ENCODE measurements at places on chromosomes 5 and 9. TPM values are rescaled to one million over a fixed set of nuclear protein-coding genes. Genes with fewer than 3 reads are reported as not detected.

LHX3 gene
- total RNA-seq = not detected

VCAN gene
- 234 TPM for total RNA-seq

CDKN2B-AS1 gene
- 0.21 TPM for total RNA-seq

COL23A1 gene
- total RNA-seq = 34.0 TPM

Measured in neural crest cell (in vitro differentiated cells).